ENCODE measurements at places on chromosomes 2 and 18.
A peak's percentile ranks its signal among the peaks of the same experiment; 100 is the strongest.

- DNase-seq, result no peak
These were observed 13.0 kb downstream of the IL37 start for GRCh38 chr2:112923967-112924338.

GRCh38 chr2:217436386-217436785, 566.4 kb downstream of the TNS1 start:
- DNase-seq, result no peak

- DNase-seq, result no peak
These were observed 78.3 kb upstream of the HS6ST1 start for GRCh38 chr2:128396946-128397345.

DNA sequence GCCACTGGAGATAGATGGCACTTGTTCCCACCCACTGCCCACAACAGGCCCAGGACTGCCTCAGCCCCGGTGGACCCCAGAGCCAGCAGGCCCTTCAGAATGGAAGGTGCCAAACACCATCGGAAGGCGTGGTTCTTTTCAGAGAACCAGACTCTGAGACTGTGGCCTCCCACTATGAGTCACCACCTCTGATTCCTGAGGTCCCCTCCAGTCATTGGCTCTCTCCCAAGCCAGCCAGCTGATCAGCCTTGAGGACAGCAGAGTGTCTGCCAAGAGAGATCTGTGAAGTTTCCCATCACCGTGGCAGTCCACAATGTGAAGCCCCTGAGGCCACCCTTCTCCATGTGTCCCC, 10.4 kb upstream of the MAP3K2 start:
- DNase-seq, result peak; percentile 86

DNA sequence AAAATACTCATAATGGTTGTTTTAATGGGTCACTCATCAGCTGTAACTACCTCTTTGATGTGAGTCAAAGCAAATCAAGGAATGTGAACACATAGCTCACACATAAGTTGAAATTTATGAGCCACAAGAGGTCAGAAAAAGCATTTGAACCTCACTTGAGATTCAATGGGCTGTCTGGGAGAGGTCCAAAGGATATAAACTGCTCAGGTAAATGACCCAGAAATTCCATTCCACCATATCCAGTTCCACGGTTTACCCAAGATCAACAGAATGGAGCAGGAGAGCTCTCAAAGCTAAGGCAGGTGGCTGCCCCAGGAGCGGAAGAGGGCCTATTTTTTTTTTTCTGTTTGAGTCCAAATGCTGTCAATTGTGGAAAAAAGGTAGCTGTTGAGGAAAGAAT, 464.1 kb downstream of the TNS1 start:
- DNase-seq, result no peak

- DNase-seq, result no peak
These were observed 665.2 kb upstream of the NRXN1 start for GRCh38 chr2:51697095-51697494.

DNA sequence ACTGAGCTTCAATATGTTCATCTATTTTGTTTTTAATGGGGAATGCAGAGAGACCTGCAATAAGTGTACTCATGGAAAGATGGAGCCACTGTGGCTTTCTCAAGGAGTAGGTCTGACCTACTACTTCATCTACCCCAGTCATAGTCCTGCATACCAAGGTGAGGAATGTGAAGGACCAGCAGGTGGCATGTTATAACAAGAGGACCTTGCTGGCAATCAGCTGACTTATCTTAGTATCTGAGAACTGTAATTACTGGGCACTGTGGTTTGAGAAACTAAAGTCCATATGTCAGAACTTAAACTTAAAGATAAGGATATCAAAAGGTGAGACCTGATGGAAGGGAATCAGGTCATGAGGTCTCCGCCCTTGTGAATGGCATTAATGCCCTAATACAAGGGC, 1104.2 kb downstream of the BCL11A start:
- DNase-seq, result no peak

DNA sequence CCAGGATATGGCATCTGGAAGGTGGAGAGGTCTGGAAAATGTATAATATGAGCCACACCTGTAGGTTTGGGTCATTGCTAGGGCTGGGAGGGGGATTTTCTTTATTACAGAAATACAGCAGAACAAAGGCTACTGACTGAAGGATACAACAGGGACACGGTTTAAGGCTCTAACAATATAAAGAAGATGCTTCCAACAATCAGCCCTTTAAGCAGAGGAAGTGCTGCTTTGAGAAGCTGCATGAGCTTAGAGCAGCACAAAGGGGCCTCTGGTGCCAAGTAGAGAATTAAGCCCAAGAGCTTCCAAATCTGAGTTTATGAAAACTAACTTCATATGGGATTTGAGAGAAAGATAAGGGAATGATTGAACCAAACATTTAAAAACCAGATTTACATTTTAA, 174.5 kb upstream of the RMP24 start:
- DNase-seq, result no peak

DNA sequence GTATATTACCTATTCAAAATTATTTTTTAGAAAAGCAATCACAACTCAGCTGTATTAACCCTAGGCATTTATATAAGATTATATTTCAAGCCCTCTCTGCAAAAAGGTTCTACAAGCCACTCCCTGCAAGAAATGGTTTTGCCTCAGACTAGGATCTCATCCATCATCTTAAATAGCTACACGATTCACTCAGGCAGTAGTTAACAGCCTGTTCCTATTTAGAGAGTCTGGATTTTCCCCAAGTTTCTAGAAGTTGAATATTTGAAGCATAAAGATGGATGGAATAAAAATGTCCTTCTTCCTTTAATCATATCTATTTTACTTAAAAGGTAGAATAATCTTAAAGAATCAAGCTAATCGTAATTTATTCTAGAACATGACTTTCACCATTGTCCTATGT, 167.1 kb upstream of the STK17B start:
- DNase-seq, result no peak

- DNase-seq, result no peak
These were observed 139.9 kb upstream of the PID1 start for GRCh38 chr2:229410946-229411345.

DNA sequence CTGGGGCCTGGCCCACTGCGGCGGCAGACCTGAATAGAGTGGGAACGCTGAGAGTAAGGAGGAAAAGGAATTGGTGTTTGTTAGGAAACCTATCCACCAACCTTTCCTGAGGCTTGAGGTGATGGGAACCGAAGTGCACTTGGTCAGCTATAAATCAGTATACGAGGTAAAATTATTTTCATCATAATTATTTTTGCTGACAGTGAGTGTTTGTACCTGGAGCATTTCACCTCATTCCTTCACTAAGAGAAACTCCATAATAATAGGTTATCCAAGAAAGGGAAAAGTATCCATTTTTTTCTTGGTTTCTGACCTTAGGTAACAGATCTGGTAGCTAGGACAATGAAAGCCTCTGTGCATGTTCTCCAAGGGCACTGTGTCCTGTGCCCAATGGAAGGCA, 138.6 kb upstream of the RGPD4 start:
- DNase-seq, result no peak

- no peak for DNase-seq
These were observed 933.7 kb upstream of the LRATD1 start for GRCh38 chr2:13698847-13699246.

DNA sequence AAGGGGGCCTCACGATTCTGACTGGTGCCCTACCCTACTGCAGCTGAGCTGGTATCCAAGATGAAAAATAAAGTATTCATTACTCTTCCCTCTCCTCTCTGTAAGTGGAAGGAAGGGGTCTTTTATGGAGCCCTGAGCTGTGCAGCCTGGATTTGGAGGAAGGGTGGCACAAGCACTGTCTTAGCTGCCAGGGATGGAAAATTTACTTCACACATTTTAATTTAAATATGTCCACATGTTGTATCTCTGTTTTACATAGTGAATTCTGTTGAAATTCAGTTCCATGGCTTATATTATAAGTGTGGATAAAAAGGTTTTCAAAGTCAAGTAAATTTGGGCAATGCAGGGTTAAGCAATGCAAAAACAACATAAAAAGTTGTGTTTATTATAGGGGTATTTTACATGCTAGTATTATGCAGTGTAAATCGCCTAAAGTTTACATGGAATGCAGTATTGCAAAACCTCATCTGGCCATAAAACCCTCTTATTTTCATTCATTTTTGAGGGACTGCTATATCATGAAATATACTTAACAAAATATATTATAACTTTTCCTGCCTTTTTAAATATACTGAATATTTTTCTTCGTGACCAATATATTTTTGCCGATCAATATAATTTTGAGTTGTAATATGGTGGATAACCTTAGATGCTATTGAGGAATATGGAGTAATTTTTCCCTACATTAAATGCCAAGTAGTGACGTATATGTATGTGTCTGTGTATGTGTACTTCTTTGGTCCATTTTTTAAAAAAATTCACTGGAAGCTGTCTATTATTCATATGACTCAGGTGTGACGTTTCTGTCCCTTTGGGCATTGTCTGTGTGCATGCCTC, 333.9 kb upstream of the CYRIA start:
- DNase-seq, result no peak

GRCh38 chr2:39534095-39534711, 97.1 kb upstream of the MAP4K3 start:
- DNase-seq, result no peak

GRCh38 chr18:10142056-10142455, 228.2 kb downstream of the VAPA start:
- no peak for DNase-seq

DNA sequence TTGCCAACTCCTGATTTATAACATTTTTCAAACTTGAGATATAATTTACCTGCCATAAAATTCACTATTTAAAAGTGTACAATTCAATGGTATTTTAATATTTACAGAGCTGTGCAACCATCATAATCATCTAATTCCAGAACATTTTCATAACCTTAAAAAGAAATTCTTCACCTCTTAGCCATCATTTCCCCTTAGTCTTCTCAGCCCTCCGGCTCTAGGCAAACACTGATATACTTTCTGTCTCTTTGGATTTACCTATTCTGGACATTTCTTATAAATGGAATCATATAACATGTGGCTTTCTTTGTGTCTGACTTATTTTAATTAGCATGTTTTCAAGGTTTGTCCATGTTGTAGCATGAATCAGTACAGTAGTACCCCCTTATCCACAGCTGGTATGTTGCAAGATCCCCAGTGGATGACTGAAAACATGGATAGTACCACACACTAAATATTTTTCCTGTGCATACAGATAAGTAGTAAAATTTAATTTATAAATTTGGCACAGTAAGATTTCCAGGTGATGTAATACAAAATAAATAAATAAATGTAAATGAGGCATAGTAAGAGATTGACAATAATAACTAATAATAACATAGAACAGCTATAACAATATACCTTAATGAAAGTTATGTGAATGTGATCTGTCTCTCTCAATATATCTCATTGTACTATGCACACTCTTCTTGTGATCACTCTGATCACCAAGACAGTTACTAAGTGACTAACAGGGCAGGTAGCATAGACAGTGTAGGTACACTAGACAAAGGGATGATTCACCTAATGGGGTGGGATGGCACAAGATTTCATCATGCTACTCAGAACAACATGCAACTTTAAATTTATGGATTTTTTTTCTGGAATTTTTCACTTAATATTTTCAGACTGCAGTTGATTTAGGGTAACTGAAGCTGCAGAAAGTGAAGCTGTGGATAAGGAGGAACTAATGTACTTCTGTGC, 73.1 kb downstream of the RAB3GAP1 start:
- no peak for DNase-seq

GRCh38 chr2:241047253-241048010, 49.0 kb downstream of the SNED1 start:
- no peak for DNase-seq

- DNase-seq, result no peak
These were observed 202.1 kb upstream of the KYNU start for GRCh38 chr2:142675398-142675797.

- DNase-seq, result no peak
These were observed 204.7 kb upstream of the PID1 start for GRCh38 chr2:229475778-229476177.

DNA sequence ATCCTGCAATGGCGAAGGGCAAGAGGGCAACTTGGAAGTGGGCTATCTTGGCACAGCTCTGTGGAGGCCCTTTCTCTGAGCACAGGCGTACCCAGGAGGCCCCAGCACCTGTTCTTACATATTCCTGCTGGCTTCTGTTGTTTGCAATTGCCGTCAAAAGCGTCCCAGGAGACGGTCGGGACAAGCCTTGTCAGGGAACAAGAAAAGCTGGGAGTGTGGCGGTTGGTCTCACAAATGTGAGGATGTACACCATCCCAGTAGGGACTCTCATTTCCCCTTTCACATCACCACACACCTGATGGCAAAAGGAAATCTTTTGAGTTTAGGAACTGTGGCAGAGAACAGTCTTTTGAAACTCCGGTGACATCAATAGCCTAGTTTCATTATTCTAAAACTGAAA, 94.7 kb upstream of the EFEMP1 start:
- no peak for DNase-seq

- no peak for DNase-seq
These were observed 185.8 kb upstream of the ID2 start for GRCh38 chr2:8496079-8496478.

DNA sequence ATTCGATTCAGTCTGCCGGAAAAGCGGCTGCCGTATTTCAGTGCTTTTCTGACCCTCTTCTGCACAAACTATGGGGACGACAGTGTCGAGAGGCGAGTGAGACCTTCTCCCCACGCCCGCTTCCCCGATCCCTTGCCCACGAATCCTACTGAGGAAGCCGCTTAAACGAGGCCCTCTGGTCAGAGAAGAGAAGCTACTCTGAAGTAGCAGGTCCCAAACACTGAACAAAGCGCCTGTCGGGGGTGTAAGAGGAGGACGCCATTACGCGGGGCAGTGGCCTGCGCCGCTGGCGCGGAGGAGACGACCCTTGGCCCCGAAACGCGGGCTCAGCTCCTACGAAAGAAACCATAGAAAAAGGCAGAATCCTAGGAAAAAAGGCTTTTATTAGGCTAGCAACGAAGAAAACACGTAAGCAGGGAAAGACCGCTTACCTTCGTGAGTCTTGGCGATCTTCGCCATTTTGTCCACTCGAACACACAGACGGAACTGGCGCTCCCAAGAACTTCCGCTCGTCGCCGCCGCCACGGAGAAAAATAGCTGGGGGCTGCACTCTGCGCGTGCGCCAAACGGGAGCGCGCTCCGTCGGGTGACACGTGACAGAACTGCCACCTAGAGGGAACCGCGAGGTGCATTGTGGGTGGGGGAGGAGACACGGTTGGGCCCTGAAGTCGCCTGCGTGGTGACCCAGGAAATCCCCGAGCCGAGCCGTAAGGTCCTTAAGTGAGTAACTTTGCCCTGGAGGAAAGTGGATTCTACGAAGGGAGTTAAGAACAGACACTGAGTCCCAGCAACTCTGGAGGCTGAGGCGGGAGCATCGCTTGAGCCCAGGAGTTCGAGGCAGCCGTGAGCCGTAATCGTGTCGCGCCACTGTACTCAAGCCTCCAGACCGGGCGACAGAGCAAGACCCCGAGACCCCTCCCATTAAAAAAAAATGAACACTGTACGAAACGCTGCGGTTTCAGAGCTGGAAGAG, at the start of gene SF3B1:
TSS of gene SF3B1 (minus strand) at position 488 of the 973 bp plus-strand sequence. CDS start at position 459, 29 bp downstream.
- DNase-seq, result peak; percentile 99

GRCh38 chr2:38095079-38095995, 19.4 kb upstream of the CYP1B1 start:
- DNase-seq, result no peak

GRCh38 chr2:231514951-231515297, 15.3 kb downstream of the NMUR1 start:
- DNase-seq, result no peak

GRCh38 chr2:134365356-134365755, 111.5 kb downstream of the MGAT5 start:
- no peak for DNase-seq
